Upper lobe of right lung (tissue), 1 donor: ENCODE measurements at places on chromosomes 3 and 15.

DNA sequence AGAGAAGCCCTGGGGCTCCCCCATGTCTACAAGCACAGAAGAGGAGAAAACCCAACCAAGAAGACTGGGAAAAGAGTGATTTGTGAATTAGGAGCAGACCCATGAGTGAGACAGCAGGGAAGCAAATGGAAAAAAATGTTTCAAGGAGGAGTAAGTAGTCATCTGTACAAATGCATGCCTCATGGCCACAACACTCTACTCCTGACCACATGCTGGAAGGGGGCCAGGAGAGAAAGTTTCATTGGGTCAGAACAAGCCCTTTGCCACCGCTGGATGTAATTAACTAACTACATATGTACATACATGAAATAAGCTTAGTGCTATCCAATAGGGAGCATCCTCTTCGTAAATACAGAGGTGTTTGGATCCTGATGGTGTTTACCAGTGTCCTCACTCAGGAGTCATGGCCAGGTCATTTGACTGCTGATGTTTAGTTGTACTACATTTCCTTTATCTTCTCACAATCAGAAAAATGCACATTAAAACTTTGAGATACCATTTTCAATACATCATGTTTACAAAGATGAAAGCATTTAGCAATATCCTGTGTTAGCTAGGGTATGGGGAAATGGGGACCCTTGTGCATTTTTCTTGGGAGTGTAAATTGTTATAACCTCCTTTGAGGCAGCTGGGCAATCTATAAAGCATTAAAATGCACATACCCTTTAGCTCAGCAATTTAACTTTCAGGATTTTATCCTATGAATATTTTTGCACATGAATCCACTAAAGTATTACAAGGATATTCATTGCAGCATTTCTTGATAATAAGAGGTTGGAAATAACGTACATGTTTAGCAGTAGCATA, 27.1 kb downstream of the CLRN1 start:
- no peaks in the 10 kb centered on the region for H3K27me3 ChIP-seq
- no peak overlapping the region for H3K4me3 ChIP-seq
- H3K27ac ChIP-seq, result no peak overlapping the region
- no peaks in the 10 kb centered on the region for H3K36me3 ChIP-seq
- no peak for DNase-seq

- DNase-seq, result no peak
- no peak overlapping the region for H3K4me3 ChIP-seq
- H3K36me3 ChIP-seq, result no peaks in the 10 kb centered on the region
- no peaks in the 10 kb centered on the region for H3K27me3 ChIP-seq
- peaks cover 3% of the 10 kb centered on the region for H3K4me1 ChIP-seq
- H3K27ac ChIP-seq, result no peak overlapping the region
Observed at GRCh38 chr3:61663356-61664104, 102.2 kb downstream of the PTPRG start.

- no peak for DNase-seq
- no peak overlapping the region for H3K4me3 ChIP-seq
- H3K36me3 ChIP-seq, result no peaks in the 10 kb centered on the region
- no peaks in the 10 kb centered on the region for H3K27me3 ChIP-seq
- no peaks in the 10 kb centered on the region for H3K4me1 ChIP-seq
Observed at GRCh38 chr15:57562196-57562769, 29.4 kb upstream of the MYZAP start.

DNA sequence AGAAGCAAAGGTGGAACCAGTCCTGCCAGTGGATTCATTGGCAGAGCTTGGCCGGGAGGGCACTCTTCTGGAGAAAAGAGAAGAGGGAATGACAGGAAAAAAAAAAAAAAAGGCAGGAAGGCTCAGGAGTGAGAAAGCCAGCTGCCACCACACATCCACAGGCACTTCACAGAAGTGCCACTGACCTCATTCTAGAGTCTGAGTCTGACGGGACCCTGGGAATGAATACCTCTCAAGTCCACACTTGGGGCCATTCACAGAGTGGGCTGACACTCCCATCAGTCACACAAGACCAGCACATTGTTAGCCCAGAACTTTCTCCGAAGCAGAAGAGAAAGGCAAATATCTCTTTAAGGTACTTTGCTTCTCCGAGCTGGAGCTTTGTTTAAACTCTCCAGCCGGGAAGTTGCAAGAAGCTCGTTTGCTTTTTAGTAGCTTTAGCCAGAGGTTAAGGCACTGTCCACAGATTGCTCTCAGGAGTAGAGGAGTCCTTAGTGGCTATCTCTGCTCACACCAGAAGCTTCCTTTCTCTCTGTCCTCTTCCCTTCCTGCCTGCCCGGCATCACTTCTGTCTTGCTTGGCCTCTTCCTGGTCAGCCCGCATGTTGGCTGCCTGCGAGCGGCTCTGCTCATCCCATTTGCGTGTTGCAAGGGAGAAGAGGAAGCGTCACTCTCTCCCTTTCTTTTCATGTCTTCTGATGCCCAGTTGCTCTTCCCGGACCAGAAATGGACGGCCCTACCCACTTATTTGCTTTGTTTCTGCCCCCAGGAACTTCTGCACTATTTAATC, 53.8 kb downstream of the CMTM6 start:
- no peak overlapping the region for H3K27ac ChIP-seq
- peak; percentile 37 for DNase-seq
- peaks cover 33% of the 10 kb centered on the region for H3K36me3 ChIP-seq
- H3K27me3 ChIP-seq, result no peaks in the 10 kb centered on the region

DNA sequence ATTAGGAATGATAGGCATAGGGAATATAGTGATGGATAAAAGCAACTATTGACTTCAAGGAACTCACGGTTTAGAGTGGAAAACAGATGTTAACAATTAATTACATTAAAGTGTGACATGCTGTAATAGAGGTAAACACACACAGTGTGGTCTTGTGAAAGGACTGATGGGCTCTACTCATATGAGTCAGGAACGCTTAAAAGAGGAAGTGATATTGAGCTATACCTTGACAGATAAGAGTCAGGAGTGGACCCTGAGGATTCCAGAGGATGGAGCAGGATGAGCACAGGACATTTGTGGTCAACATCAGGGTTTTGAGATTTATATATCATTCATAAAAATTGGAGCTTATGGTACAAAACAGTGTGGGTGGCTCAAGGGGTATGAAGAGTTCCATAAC, 11.0 kb downstream of the EXOG start:
- H3K36me3 ChIP-seq, result peaks cover 82% of the 10 kb centered on the region
- H3K27ac ChIP-seq, result no peak overlapping the region
- no peaks in the 10 kb centered on the region for H3K4me1 ChIP-seq

GRCh38 chr3:117756563-117756962, 1047.0 kb downstream of the TUSC7 start:
- no peaks in the 10 kb centered on the region for H3K27me3 ChIP-seq
- no peaks in the 10 kb centered on the region for H3K36me3 ChIP-seq
- no peaks in the 10 kb centered on the region for H3K4me1 ChIP-seq
- DNase-seq, result no peak
- no peak overlapping the region for H3K4me3 ChIP-seq
- no peak overlapping the region for H3K27ac ChIP-seq

DNA sequence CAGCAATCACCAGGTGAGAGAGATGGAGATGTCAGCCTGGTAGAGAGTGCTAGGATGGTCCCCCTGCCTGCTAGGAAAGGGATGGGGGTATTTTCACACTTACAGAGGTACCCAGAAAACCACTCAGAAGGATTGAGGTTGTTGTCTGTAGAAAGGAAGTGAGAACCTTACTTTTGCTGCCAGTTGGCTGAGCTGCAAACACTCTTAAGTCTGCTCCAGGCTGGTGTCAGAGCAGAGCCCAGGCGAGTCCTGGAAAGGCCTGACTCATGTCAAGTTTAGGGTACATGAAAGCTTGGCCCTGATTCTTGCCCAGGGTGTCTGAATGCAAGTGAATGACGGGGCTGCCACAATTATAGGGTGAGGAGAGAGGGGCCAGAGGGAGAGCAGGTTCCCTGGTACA, 214.5 kb upstream of the TRIM42 start:
- no peak overlapping the region for H3K4me3 ChIP-seq
- no peaks in the 10 kb centered on the region for H3K36me3 ChIP-seq
- H3K27ac ChIP-seq, result no peak overlapping the region

DNA sequence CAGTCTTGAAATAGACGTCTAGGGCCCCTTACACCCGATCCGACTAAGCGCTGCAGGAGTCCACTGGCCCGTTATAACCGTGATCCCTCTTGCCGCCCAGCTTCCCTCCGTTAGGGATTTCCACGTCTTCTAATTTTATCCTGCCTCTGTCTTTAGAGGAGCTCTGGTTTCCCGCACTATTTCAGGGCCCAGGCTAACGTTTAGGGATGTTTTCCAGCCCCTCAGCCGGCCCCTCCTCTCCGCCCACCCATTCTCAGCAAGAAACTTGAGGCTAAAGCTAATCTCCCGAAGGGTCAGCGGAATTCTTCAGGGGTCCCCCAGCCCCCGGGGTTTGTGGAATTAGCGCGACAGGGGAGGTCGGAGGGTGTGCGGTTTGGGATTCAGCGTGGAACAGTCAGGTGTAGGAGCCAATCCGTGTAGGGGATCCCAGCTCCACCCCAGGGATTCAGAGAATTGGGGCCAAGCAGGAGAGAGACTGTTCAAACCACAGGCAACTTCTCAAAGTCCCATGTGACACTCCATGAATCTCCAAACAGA, 1.6 kb downstream of the PTX3 start:
- H3K4me1 ChIP-seq, result peaks cover 8% of the 10 kb centered on the region
- H3K27me3 ChIP-seq, result no peaks in the 10 kb centered on the region
- H3K36me3 ChIP-seq, result no peaks in the 10 kb centered on the region
- no peak overlapping the region for H3K27ac ChIP-seq
- H3K4me3 ChIP-seq, result peak overlapping the region; percentile 50

- no peak overlapping the region for H3K4me3 ChIP-seq
- no peak overlapping the region for H3K27ac ChIP-seq
- no peaks in the 10 kb centered on the region for H3K4me1 ChIP-seq
- no peaks in the 10 kb centered on the region for H3K36me3 ChIP-seq
- DNase-seq, result no peak
Observed at GRCh38 chr3:174810254-174810653, 48.9 kb upstream of the NAALADL2 start.

DNA sequence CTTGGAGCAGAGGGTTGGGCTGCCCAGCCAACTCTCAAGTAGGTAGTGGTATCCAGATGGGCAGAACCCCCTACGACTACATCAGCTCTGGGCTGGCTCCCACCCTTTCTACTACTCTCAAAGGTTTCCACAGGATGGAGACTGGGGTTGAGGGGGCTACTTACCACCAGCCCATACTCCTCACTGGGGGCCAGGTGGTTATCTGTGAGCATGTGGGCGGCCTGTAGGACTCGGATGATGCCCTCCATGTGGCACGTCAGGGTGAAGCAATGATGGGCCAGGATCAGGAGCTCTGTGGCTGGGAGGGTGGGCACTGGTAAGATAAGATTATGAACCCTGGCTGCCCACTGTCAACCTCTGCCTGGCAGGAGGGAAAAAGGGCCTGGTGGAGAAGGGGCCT, 33.4 kb downstream of the EIF3J start:
- no peaks in the 10 kb centered on the region for H3K4me1 ChIP-seq
- H3K27me3 ChIP-seq, result no peaks in the 10 kb centered on the region
- no peak overlapping the region for H3K4me3 ChIP-seq
- DNase-seq, result no peak
- H3K27ac ChIP-seq, result no peak overlapping the region
- H3K36me3 ChIP-seq, result peaks cover 89% of the 10 kb centered on the region

- no peaks in the 10 kb centered on the region for H3K36me3 ChIP-seq
- H3K4me1 ChIP-seq, result no peaks in the 10 kb centered on the region
- no peak overlapping the region for H3K27ac ChIP-seq
- DNase-seq, result no peak
Observed at GRCh38 chr15:101479342-101479845, 10.1 kb downstream of the PCSK6 start.

DNA sequence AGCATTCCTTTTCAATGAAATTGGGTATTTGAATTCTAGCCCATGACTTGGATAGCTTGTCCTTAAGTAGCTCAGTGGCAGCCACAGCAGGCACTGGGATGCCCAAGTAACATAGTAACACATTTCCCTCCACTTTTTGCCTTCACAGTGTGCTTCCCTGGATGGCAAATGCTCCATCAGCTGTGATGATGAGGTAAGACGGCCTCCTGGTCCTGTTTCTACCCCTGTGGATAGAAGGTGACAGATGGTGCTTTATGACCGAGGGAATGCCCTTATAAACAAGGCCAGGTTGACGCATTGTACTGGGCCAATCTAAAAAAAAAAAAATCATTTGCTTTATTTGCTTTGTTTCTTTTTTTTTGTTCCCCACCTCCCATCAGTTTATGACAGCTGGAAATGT, 41.8 kb upstream of the LRTM1 start:
- H3K4me3 ChIP-seq, result no peak overlapping the region
- peaks cover 12% of the 10 kb centered on the region for H3K4me1 ChIP-seq
- no peaks in the 10 kb centered on the region for H3K36me3 ChIP-seq
- no peak overlapping the region for H3K27ac ChIP-seq

DNA sequence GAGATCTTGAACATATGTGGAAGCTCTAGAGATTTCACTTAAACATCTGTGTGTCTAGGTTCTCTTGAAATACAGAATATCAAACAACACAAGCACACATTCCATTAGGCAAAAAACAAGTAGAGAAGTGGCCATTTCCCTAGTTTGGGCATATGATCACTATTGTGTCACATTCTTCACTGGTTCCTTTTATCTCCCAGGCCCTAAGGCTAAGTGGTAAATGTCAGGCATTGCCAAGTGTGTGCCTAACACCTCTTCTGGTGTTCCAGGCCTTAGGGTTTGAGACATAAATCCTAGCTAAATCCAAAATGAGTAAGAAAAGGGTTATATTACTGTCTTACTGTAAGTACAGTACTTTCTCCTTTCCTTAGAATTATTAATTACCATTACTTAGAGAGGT, 880.1 kb downstream of the PDCD6IP start:
- no peaks in the 10 kb centered on the region for H3K36me3 ChIP-seq
- H3K27me3 ChIP-seq, result no peaks in the 10 kb centered on the region
- no peak overlapping the region for H3K27ac ChIP-seq
- H3K4me1 ChIP-seq, result no peaks in the 10 kb centered on the region

DNA sequence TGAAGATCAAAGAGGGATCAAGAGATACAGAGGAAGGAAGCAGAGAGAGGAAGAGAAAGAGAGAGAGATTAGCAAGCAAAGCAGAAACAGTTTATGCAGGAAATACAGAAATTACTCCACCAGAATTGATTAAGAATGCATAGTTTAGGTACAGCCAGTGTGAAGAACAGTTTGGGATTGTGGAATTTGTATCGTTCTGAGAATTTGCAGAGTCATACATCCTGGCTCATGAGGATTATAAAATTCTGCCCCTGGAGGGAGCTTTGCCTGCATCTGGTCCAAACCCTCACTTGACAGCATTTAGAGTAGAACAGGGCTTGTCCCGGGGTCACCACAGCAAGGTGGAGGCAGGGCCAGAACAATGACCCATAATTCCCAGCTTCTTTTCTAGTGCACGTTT, 44.1 kb downstream of the MASP1 start:
- H3K4me3 ChIP-seq, result no peak overlapping the region
- H3K27ac ChIP-seq, result no peak overlapping the region
- no peaks in the 10 kb centered on the region for H3K4me1 ChIP-seq
- no peaks in the 10 kb centered on the region for H3K36me3 ChIP-seq
- no peak for DNase-seq
